ENCODE measurements at places on chromosomes 3 and 15. TPM values are rescaled to one million over a fixed set of nuclear protein-coding genes. Genes with fewer than 3 reads are reported as not detected.

GRCh38 chr3:119468041-119468440 is 722 bp upstream of the POGLUT1 start:
- DNase-seq, result no peak

GRCh38 chr15:74226761-74227540 is 9.2 kb upstream of the CCDC33 start:
- DNase-seq, result no peak

DNA sequence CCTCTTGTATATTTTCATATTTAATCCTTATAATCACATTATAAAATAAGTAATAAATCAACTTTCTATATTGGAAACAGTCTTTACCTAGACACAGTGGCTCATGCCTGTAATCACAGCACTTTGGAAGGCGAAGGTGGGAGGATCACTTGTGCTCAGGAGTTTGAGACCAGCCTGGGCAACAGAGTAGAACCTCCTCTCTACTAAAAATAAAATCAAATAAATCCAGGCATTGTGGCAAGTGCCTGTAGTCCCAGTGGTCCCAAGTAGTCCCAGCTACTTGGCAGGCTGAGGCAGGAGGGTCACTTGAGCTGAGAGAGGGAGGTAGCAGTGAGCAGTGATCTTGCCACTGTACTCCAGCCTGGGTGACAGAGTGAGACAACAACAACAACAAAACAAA is 975.1 kb downstream of the ROBO1 start:
- no peak for DNase-seq

DNA sequence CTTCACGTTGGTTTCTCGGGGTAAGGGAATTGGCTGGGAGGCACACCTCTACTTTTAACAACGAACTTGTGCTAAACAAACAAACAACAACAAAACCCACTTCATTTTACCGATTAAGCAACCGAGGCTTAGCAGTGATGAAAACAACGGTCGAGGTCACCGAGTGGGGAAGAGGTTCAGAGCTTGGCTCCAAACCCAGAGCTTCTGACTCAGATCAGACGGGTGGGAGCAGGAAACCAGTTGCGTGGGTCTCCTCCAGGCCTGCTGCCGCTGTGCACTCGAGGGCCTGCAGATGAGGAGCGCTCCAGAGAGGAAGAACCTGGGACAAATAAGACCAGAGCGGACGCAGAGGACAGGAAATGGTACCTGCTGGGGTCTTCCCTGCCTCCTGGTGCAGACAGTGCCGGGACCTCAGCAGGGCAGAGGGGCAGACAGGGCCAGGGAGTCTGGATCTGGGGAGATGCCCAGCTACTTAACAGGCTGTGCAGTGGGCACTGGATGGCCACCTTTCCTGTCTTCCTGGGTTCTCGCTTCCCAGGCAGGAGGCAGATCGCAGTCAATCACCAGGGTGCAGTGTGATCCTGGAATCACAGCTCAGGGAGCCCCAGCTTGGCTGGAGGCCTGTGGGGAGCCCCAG is 99.0 kb upstream of the MEF2A start:
- DNase-seq, result no peak

- no peak for DNase-seq
These were observed 235.6 kb upstream of the LRTM1 start for GRCh38 chr3:55163421-55163820.

- DNase-seq, result no peak
These were observed 154.3 kb downstream of the NSMCE3 start for GRCh38 chr15:29115093-29115991.

The KNG1 gene
- total RNA-seq, result 1.0 TPM

The GPR149 gene
- not detected for total RNA-seq

The SYNPR gene
- not detected for total RNA-seq

The EPHB3 gene
- total RNA-seq, result 40.1 TPM

The TIMP4 gene
- total RNA-seq, result 3.1 TPM

The GRAMD2A gene
- 3.3 TPM for total RNA-seq
